ENCODE measurements at places on chromosomes 7 and 10.

GRCh38 chr7:139034855-139035585, 822 bp downstream of the ZC3HAV1L start:
- no peak for DNase-seq

DNA sequence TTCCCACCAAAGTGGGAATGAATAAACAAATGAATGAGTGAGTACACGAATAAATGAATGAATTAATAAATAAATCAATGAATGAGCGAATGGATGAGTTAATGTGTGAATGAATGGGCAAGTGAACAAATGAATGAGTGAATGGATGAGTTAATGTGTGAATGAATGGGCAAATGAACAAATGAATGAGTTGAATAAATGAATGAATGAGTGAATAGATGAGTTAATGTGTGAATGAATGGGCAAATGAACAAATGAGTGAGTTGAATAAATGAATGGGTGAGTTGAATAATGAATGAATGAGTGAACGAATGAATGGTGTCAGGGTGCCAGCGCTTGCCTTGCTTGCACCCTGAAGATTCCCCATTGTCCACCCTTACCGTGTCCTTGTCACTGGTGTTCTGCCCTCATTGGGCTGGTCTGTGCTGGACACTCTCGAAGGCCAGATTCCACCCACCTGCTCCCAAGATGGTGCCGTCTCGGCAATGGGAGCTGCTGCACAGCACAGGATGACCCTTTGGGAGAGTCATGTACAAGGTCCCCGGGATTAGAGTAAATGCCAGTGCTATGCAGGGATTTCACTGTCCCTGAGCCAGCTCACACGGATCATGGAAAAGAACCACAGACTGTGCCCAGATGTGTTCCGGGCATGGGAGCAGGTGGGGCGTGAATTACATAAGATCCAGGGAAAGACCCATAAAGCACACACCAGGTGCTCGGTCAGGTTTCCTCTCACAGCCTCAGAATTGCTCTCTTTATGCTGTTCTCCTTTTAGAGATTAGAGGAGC, 83.2 kb downstream of the CAMK1D start:
- no peak for DNase-seq

- DNase-seq, result no peak
Measured at GRCh38 chr7:70092314-70093204, 494.3 kb downstream of the AUTS2 start.

GRCh38 chr10:122060250-122060649, 71.3 kb downstream of the TACC2 start:
- DNase-seq, result no peak

DNA sequence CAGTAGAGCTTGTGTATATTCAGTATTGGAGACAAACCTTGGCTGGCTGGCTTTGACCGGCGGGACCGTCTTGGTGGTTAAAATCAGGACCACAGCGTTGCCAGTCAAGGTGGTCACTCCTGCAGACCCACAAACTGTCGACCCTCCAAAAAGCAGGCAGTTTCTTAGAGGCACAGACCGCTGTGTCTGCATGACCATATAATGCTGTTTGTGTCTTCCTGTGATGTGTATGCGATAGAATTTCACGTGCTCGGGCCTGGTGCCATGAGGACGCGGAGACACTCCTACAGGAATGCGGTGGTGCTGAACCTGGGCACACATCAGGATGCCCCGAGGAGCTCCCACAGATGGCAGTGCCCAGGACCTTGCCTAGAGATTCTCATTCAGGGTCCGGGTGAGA, 34.8 kb downstream of the BNIP3 start:
- DNase-seq, result no peak

- DNase-seq, result no peak
Measured at GRCh38 chr7:28077616-28078015, 103.0 kb downstream of the JAZF1 start.

DNA sequence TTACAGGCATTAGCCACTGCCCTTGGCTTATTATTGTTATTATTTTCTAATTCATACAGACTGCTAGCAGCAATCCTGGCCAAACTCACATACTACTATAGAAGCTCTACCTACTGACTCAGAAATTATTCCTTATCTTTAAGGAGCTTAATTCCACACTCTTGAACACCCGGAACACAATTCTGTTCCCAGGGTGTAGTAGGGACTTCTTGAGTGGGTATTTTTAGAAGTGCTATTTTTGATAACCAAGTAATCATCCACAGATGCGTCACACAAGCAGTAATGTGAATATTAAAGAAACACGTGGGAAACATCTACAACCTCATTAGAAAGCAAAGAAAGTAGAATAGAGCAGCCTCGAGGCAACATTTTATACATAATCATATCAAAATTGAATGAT, 149.2 kb downstream of the PTEN start:
- no peak for DNase-seq

DNA sequence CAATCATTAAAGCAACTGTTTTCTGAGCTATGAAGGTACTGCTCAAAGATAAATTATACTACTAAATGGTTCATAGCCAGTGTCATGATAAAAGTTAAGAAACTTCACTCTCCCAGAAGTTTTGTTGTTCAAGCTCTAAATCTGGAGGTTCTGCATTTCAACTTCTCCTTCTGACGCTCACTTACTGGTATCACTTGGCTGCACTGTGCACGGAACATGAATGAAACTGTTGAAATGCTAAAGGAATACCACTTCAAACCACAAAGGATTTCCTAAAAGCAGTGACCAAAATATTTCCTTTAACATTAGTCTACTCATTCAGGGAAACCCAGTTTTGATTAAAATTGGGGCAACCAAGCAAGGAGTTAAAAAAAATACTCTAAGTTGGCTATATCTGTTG, 93.6 kb downstream of the UBE2H start:
- DNase-seq, result no peak

DNA sequence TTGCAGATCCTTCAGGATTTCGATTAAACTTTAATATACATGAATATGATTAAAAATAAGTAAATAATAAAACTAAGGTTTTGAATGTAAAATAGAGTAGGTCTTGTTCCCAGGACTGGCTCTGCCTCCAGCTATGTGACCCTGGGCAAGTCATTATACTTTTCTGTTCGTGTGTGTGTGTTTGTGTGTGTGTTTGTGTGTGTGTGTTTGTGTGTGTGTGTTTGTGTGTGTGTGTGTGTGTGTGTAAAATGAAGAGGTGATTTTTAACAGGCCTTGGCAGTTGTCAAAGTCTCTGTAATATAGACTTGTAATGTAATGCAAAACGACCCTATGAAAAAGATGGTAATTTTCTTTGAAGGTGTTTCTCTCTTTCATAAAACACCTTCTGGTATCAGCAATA, 79.2 kb downstream of the HGF start:
- DNase-seq, result no peak

GRCh38 chr10:50420196-50420595, 168.9 kb upstream of the ASAH2 start:
- DNase-seq, result no peak

DNA sequence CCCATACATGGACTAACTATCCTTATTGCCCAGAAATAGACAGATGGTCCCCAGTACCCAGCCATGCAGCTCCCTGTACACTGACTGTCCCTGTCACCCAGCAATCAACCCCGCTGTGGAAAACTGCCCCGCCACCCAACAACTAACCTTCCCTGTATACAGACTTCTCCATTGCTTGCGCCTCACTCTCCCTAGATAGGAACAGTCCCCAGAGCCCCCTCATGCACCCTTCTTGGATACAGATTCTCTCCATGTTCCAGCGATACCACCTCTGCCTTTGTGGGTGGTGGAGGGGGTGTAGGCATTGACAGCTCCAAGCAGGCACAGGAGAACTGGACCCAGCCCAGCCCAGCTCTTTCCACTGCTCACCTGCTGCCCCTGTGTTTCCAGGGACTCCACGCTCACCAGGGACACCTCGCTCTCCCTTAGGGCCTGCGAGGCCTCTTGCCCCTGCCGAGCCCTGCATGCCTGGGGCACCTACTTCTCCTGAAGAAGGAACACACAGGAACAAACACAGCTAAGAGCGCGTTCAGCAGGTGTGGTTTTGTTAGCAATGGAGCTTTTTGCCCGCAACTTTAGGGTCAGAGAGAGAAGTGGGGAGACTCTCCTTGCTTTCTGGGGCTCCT, 7.2 kb downstream of the SFTPD start:
- no peak for DNase-seq

DNA sequence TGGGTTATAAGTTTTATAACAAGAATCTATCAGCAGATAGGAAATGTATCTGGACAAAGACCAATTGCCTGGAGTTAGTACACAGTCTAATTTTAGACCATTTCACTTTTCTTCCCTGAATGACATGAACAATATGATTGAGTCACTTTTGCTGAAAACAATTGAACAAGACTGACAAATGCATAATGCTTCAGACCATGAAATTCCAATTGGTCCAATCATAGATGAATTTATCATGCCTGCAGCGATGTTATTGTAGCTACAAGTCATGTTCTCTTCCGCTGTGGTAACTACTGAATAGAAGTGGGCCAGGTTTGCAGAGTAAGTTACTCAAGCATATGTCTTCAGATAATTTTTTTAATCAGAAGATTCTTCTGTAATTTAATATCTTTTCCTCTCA, 73.4 kb downstream of the VSTM2A start:
- no peak for DNase-seq

DNA sequence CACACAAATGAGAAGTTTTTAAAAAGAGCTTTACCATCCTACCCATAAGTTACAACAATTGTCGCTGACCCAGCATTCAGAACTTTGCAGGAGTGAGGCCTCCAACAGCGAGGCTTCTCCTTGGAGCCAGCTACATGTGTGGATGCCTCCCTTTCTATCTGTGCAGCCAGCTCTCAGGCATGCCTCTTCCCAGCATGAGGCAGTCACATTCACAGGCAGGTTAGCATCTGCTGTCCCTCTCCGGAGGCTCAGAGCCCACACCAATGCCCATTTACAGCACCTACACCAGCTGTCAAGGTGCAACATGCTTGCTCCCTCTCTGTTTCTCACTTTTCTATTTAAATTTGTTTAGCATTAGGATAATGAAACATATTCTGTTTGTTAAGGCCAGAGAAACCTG, 278.7 kb upstream of the PODXL start:
- no peak for DNase-seq

- no peak for DNase-seq
Measured at GRCh38 chr7:35386082-35386815, 132.3 kb upstream of the TBX20 start.

GRCh38 chr10:105161767-105162166, 520.7 kb downstream of the SORCS3 start:
- DNase-seq, result no peak

DNA sequence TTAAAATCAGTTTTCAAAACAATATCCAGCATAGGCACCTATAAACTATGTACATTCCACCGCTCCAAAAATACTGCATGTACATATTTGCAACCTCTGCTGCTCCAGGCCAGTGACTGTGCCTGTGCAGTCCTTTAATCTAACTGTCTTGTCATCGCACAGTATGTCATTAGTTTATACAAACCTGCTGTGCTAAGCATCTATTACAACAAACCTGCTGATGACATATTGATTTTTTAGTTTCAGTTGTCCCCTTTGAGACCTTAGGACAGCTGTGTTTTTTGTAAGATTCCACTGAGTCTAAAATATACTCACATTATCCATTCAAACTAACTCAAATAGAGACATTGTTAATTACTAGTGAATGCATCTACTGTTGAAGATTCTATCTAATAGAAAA, 33.1 kb downstream of the SEMA3C start:
- no peak for DNase-seq

- DNase-seq, result no peak
Measured at GRCh38 chr7:79506481-79506880, 53.0 kb upstream of the MAGI2 start.

DNA sequence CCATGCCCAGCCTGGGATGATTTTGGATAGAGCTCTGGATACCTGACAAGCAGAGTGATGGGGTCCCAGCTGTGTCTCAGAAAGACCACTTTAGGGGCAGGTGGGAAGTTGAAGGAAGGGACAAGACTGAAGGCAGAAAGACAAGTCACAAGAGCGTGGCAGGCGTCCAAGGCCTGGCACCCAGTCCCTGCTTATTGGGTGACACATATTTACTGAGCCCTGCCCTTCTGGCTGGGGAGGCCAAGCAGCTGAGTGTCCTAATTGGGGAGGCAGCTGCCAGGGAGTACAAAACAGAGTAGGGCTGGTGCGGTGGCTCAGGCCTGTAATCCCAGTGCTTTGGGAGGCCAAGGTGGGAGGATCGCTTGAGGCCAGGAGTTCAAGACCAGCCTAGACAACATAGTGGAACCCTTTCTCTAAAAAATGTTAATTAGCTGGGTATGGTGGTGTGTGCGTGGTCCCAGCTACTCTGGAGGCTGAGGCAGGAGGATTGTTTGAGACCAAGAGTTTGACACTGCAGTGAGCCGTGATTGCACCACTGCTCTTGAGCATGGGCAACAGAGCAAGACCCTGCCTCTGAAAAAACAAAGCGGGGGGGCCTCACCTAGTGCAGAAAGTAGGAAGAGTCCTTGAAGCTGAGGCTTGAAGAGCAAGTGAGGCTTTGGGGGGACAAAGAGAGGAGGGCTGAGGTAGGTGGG, 53.0 kb upstream of the GTF2I start:
- DNase-seq, result no peak

DNA sequence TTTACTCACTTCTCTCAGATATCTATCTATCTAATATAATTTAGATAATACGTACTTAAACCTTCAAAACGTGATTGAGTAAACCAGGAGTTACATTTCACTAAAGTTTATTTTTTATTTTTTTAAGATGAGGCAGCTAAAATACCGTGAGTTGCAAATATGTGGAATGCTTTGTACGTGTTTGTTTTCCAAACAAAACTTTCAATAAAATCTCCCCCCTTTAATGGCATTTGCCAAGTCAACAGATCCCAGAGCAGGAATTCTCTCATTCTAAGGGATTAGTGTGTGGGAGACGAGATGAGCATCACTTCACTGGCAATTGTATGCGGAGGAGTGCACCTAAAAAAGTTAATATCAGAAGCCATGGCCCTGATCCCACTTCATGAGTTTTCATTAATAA, 53.7 kb upstream of the MAGI2 start:
- no peak for DNase-seq

DNA sequence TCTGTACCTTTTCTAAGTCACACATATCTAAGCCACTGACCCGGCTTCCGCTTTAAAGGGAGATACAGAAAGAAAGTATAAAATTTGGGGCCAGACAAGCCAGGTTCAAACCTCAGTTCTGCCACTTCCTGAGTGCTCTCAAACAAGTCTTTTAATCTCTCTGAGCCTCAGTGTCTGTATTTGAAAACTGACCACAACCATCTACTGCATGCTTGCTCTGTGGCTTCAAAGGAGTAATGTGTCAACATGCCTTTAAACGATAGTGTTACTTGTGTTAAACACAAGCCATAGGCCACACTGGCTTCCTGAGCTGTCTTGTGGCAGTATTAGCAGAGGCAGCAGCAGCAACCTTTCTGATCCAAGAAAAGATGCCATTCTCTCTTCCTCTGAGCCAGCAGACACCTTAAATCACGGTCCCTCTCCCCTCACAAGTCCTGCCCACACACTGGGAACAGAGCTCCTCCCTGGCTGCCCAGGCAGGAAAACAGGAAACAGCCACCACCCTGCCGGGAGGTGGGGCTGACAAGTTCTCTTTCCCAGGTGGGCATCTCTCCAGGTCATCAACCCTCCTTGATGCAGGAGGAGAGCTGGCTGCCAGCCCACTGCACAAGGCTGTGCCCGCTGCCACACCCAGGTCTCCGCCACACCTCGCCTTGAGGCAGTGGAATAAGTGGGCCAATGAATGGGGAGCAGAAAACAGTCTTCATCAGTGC, 10.7 kb downstream of the HIP1 start:
- DNase-seq, result no peak
